Jurkat, Clone E6-1 (cell line): ENCODE measurements at places on chromosomes 6 and 20.

DNA sequence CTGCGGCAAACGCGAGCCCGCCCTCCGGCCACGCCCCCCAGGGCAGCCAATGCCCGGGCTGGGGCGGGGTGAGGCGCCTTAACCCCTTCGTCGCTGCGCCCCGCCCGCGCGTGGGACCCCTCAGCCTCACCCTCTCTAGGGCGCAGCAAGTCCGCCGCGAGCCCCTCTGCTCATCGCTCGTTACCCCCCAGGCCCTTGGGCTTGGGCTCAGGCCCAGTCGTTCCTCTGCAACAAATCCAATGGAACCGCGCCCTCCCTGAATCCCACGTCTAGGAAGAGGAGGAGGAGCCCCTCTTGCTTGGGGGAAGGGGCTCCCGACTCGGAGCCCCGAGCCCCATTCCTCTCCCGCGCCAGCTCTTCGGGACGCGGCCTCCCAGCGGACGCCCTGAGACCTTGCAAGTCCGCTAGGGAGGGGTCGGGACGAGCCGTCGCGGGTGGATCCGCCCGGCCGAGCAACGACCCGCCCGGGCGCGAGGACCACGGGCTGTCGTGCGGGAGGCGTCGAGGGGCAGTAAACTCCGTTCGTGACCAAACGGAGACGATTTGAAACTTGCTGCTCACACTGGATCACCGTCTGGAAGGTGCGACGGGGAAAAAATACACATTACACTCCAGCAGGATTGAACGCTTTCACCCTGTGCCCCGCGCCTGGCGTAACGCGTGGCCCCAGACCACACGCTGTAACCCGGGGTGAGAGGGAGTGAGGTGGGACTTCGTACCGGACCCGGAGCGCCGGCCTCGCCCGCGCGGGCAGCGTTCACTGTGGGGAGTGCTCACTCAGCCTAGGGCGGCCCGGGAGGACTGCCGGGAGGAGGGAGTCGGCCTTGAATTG is 477 bp upstream of the LZTS3 start:
- DNase-seq, result peak; percentile 72

GRCh38 chr6:128235556-128235955 is 284.8 kb downstream of the PTPRK start:
- no peak for DNase-seq

- no peak for DNase-seq
Measured at GRCh38 chr6:1894954-1895353, 285.2 kb downstream of the FOXC1 start.

DNA sequence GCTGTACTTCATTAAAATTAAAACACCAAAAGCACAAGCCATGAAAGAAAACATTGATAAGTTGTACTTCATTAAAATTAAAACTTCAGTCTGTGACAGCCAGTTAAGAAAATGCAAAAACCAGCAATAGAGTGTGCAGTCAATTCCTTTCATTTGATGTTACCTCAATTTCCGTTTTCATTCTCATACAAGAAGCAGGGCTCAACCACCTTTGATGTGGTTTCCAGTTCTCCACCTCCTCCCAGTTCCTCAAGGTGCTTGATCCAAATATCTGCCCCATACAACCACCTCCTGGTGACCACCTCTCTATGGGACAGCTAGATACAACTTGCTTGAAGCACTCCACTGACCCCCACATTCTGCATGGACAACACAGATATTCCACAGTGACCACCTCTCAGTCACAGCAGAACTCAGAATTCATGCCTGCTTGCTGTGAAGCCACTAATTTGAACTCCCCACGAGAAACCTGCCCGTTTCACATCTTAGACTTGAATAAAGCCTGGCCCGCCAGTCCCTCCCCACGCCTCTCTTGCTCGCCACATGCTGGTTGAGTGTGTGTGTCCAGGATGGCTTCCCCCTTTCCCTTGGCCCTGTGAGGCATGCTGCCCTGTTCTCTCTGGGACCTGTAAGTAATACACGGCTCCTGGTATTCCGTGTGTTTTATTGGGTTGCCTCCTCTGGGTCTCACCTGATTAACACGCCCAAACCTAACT is 66.1 kb downstream of the FAM50B start:
- DNase-seq, result peak; percentile 92

GRCh38 chr20:4102381-4102780 is 87.0 kb upstream of the RNF24 start:
- no peak for DNase-seq

DNA sequence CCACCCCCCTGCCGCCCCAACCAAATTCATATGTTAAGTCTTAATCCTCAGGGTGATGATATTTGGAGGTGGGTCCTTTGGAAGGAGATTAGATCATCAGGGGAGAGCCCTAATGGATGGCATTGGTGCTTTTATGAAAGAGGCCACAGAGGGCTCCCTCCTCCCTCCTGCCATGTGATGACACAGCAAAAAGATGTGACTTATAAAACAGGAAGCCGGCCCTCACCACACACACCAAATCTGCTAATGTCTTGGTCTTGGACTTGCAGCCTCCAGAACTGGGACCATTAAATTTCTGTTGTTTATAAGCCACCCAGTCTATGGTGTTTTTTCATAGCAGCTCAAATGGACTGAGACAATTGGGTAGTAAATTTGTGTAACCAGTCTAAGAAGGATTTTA is 176.3 kb downstream of the ADGRG6 start:
- DNase-seq, result peak; percentile 50

DNA sequence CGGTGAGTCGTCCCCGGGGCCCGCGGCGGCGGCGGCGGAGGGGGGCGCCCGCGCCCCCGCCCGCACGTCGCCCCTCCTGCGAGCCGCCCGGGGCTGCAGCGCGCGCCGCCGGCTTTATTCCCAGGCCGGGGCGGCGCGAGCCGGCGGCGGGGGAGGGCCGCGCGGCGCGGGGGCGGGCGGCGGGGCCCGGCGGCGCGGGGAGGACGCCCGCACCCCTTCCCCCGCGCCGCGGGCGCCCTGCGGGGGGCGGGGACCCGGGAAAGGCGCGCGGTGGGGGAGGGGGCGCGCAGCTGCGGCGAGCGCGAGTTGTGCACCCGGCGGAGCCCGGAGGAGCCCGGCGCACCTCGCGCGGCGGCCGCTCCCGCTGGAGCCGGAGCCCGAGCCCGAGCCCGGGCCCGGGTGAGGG is 646 bp downstream of the HMGA1 start:
- DNase-seq, result no peak

DNA sequence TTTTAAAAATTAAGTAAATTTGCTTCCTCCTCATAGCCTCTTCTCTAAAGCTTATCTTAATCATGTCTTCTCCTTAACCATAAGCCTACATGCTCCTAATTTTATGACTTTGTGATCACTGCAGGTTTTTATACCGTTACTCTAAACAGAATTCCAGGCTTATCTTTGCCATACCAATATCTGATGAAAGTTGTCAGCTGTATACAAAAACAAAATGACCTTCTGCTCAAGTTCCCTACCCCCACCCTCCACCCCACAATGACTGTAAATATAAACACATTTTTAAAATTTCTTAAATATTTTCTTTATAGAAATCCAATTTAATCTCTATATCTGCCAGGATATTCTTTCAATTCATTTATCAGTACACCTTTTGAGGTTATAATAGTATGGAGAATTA is 60.5 kb upstream of the SGK1 start:
- DNase-seq, result no peak

- no peak for DNase-seq
Measured at GRCh38 chr6:140208286-140208685, 833.8 kb upstream of the CITED2 start.

- DNase-seq, result no peak
Measured at GRCh38 chr6:42091718-42092023, 41.3 kb downstream of the TAF8 start.

DNA sequence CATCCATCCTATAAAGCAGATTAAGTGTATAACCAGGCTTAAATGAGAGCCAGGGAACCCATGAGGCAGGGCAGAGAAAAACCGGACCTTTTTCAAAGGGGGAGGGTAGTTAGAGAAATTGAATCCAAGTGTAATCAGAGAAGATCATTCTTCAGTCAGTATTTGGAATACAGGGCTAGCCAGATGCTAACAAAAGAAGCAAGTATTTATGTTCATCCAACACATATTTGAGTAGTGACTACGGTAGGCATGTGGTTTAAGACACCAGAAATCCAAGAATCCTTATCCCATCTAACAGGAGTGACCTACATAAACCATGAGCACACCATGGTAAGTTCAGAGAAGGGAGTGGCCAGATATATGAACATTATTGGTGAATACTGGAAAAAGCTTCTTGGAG is 46.8 kb upstream of the FAM83C start:
- DNase-seq, result no peak

GRCh38 chr20:23146857-23147637 is 60.9 kb upstream of the CD93 start:
- no peak for DNase-seq

- DNase-seq, result no peak
Measured at GRCh38 chr6:135265278-135265677, 84.2 kb downstream of the MYB start.

GRCh38 chr6:157278171-157278570 is 45.1 kb downstream of the TMEM242 start:
- DNase-seq, result no peak

DNA sequence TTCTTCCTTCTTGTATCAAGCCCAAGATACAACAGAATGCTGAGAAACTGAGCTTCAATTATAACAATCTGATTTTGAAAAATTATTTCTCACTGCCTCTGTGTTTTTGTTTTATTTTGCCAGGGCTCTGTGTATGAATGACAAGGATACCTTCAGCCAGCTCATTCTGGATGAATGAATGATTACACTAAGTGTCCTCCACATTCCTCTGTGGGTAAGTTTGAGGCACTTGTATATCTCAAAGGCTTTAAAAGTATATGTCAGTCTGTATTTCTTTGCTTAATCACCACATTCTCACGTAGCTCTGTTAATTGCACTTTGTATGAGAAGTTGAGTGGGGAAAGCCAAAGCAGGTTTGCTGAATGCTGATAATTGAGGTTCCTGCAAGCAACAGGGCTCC is 95.1 kb downstream of the TIAM2 start:
- no peak for DNase-seq

- DNase-seq, result no peak
Measured at GRCh38 chr6:11094411-11094851, 797 bp downstream of the SMIM13 start.

- DNase-seq, result no peak
Measured at GRCh38 chr20:23078351-23079015, 7.6 kb downstream of the CD93 start.

GRCh38 chr6:75196081-75196687 is 9.7 kb downstream of the COL12A1 start:
- DNase-seq, result no peak

DNA sequence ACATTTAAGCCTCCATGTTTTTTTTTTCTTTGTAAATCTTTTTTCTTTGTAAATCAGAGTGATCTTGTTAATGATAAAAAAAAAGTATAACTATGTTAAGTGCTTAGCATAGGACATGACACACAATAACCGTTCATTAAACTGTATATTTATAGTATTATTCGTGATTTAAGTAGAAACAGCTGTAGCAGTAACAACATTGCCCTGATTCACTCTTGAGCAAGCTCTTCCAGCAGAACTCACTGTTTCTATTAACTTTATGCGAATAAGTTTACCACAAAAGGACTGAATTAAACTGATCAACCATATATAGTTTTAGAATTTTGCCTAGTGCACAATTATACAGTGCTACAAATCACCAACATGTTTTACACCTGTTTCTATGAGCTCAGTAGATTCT is 1338.0 kb upstream of the EYS start:
- DNase-seq, result no peak

DNA sequence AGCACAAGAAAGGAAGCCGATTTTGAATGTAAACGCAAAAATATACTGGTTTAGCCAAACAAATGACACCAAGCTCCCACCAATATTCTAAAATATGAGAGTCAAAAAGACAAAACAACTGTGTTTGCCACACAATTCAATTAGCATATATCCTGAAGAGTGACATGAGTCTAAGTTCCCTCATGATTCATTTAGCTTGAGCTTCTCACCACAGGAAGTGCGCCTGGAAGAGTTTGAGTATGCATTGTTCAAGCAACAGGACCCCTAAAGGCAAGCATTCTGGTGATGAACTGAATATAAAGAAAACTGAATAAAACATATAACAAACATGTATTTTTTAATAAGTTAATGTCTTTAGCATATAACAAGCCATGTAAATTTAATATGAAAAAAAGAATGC is 115.2 kb upstream of the RUNX2 start:
- DNase-seq, result peak; percentile 55

- no peak for DNase-seq
Measured at GRCh38 chr6:89360415-89360999, 8.0 kb upstream of the UBE2J1 start.

GRCh38 chr6:114133816-114134215 is 162.9 kb upstream of the HDAC2 start:
- no peak for DNase-seq

GRCh38 chr6:5012519-5012918 is 8.7 kb upstream of the RPP40 start:
- DNase-seq, result no peak

DNA sequence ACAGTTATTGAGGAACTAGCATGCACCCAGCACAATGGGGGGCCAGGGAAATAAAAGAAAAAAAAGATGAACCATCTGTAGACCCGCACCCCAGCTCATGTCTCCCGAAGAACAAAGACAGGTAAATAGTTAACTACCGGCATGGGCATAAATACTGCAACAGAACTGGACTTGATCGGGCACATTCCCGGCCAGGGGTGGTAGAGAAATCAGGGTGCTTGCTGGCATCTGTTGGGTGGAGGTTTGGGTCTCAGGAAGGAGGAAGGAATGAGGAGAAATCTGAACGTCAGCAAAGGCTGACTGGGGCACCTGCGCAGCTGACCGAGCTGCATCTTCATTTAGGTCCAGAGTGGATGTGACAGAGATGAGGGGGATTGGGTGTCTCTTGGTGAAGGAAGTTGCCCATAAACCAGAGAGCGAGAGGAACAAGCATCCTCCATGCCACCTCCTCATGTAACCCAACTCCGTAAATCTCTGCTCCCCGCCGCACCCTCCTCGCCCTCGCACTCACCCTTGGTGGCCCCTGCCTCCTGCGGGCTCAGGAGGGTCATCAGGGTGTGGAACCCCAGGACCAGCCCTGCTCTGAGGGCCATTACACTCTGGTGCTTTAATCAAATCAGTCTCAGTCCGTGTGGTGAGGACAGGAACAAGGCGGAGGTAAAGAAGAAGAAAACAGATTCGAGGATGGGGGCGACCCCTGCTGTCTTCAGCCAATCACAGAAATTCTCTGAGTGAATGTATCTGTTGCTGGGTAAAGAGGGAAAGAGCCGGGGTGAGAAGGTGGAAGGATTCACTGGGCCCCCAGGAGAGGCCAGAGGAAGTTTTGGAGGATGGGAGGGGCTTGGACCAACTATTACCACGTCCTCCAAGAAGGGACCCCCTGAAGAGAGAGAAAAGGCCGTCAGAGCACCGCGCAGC is at the start of gene HLA-DOA:
Gene HLA-DOA (minus strand): TSS at position 648 of the 918 bp plus-strand sequence.
- peak; percentile 62 for DNase-seq

GRCh38 chr6:26501482-26501986 is 1.4 kb downstream of the BTN1A1 start:
- DNase-seq, result no peak

DNA sequence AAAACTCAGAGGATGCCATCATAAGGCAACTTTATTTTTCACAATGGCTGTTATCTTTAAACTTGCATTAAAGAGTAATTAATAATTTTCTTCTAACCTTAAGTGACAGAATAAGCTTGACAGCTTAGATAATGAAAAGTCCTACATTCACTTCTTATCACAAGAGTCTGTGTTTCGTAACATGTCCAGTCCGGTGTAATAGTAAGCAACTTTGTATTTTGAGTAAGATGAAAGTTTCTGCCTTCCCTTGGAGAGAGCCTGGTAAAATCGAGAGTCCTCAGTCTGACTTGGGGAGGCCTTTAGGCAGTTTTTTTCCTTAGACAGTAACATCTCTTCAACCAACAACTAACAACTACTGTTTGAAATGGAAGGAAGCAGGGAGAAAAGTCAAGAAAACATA is 195.6 kb downstream of the GRM1 start:
- DNase-seq, result no peak

- DNase-seq, result no peak
Measured at GRCh38 chr6:63584566-63584965, 12.3 kb downstream of the LOC128125822 start.
